ENCODE measurements at places on chromosomes 4 and X.

GRCh38 chr4:164293203-164293602, 460.7 kb upstream of the SMIM31 start:
- DNase-seq, result no peak

GRCh38 chr4:150149381-150149780, 71.1 kb downstream of the DCLK2 start:
- DNase-seq, result no peak

DNA sequence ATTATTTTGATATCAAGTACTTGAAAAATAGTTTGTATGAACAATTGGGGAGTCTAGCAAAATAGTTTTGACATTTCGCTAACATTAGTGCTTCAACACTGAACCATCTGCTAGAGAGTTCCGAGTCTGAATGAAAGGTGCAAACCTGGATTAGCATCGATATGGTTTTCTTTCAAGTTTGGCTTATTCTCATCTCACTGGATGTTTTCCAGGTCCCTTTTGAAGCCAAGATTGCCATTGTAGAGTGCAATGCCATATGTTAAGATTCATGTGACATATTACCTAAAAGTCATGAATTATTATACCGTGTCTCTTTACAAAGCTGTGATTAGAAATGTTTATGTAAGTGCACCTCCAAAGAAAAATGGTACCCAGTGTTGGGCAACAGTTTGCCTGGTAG, 36.8 kb upstream of the NAA11 start:
- no peak for DNase-seq

GRCh38 chr4:170446782-170447181, 357.0 kb upstream of the AADAT start:
- no peak for DNase-seq

GRCh38 chr4:141275834-141276233, 55.1 kb downstream of the ZNF330 start:
- DNase-seq, result no peak

GRCh38 chr4:84814094-84814750, 152.3 kb downstream of the WDFY3 start:
- DNase-seq, result no peak

- no peak for DNase-seq
Observed at GRCh38 chr4:19936476-19936875, 315.2 kb upstream of the SLIT2 start.

GRCh38 chrX:2701600-2701999, 10.5 kb downstream of the CD99 start:
- DNase-seq, result no peak

- no peak for DNase-seq
Observed at GRCh38 chr4:163200727-163201349, 34.1 kb upstream of the NAF1 start.

DNA sequence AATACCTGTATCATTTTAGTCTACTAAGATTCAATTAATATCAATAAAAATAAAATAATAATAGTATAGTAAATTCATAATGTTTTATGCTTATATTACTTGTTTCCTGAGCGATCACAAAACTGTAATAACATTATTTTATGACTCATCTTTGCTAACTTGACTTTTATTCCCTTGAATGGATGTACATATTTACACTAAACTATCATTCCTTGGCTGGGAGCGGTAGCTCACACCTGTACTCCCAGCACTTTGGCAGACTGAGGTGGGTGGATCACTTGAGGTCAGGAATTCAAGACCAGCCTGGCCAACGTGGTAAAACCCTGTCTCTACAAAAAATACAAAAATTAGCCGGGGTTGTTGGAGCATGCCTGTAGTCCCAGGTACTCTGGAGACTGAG, 104.0 kb upstream of the SLC34A2 start:
- no peak for DNase-seq

- DNase-seq, result no peak
Observed at GRCh38 chrX:10414156-10414824, 206.1 kb downstream of the MID1 start.

GRCh38 chr4:26367811-26368210, 47.0 kb downstream of the RBPJ start:
- DNase-seq, result no peak

GRCh38 chrX:905848-906566, 275.4 kb downstream of the SHOX start:
- no peak for DNase-seq

- DNase-seq, result no peak
Observed at GRCh38 chr4:55758066-55758465, 61.5 kb upstream of the EXOC1L start.

DNA sequence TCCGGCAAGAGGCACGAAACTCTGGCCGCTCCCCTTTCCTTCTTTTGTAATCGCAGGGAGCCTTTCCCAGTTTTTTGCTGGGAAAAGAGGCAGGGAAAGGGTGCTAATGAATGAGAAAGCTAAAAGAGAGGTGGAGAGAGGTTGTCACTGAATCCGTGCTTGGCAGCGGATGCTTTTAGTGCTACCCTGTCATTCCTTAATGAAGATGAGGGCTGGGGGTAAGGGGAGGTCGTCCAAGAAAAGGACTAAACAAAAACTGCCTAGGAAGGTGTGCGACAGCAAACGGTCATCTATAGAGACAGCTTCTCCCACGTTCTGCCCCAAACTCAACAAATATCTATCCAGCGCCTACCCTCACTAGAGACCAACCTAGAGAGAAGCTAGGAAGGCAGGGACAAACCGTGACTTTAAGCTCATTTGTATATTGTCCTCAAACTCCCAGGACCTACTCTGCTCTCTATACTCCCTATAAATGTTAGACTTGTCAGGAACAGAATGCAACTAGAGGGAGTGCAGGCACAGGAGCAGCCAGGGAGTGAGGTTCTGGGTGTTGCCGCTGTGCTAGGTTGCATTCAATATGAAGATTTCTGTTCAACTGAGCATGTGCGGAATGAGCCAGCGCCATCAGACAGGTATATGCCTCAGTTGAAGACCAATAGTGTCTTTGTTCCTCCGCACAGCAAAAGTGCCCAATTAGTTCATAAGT, 777 bp upstream of the CASK start:
- no peak for DNase-seq

DNA sequence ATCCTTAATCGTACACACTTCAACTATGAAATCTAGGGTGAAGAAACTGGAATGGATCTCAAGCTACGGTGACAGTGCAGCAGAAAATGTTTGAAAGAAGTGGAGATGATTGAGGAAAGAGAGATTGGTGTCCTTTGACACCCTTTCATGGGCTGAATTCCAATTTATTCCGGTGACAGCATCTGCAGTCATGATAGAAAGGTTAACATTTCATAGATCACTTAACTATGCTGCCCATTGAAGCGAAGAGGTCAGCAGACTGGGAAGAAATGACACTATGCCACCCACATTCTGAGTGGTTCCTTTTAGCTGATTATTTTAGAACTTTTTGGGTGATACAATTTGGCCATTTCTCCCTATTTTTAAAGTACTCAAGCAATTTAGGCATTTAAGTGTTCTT, 82.3 kb downstream of the DNAAF6 start:
- no peak for DNase-seq

DNA sequence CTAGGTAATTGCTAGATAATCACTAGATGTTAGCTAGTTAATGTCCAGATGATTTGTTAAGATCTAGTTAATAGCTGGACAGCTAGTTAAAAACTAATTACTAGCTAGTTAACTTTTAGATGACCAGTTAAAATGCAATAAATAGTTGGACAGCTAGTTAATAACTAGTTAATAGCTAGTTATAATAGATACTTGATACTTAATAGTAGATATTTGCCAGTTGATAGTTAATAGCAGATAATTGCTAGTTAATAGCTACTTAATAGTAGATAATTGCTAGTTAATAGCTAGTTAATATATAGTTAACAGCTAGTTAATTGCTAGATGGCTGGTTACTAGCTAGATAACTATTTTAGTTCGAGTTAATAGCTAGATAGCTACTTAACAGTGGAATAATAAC, 631.4 kb upstream of the CT83 start:
- DNase-seq, result no peak

- DNase-seq, result peak; percentile 47
Observed at GRCh38 chrX:47170861-47171692, 22.6 kb upstream of the UBA1 start.

GRCh38 chr4:39626913-39627312, 11.8 kb downstream of the SMIM14 start:
- DNase-seq, result no peak

DNA sequence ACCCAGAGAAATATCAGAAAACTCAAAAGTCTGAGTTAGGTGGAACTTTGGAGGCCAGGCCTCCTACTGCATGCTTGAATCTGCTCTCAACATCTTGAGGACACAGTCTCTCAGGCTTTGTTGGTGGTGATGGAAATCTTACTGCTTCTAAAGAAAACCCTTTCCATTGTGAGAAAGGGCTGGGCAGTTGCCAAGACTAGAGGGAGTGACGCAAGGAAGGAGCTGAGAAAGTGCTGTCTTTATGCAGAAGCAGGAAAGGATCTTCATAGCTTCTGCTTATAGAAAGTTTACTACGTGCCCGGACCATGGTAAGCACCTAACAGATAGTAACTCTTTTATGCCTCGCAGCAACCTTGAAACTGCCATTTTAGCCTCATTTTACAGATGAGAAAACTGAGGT, 2.4 kb upstream of the CRMP1 start:
- no peak for DNase-seq
